Cortex of kidney (tissue), 1 donor: ENCODE measurements at places on chromosomes 4 and X.

- DNase-seq = no peak
Measured at GRCh38 chrX:14125462-14125861, 95.8 kb upstream of the GEMIN8 start.

- no peak for DNase-seq
Measured at GRCh38 chr4:93355411-93355810, 473.1 kb upstream of the ATOH1 start.

DNA sequence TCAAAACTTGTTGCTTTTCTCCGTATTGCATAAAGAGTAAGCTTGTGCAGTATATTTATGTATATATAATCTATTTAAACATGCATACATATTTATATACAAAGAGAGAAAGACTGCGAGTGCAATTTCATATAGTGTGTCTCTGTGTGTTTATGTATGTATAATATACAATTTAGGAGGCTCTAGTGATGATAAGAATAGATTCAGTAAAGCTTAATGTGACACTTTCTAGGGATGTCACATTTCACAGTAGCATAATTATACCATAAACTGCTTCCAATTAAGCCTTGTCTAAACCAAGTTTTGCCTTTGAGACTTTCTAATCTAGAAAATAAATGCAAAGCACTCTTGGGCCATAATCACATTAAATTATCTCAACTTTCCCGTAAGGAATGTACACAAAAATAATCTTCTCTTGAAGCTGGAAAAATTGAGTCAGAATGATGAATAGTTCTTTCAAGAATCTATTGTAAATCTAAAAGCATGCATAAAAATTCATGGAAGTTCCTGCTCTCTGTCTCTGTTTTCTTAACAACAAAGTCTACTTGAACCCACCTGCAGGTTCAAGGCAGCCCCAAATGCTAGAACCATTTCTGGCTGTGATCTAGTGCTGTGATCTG, 114.1 kb upstream of the NPY2R start:
- DNase-seq = no peak

DNA sequence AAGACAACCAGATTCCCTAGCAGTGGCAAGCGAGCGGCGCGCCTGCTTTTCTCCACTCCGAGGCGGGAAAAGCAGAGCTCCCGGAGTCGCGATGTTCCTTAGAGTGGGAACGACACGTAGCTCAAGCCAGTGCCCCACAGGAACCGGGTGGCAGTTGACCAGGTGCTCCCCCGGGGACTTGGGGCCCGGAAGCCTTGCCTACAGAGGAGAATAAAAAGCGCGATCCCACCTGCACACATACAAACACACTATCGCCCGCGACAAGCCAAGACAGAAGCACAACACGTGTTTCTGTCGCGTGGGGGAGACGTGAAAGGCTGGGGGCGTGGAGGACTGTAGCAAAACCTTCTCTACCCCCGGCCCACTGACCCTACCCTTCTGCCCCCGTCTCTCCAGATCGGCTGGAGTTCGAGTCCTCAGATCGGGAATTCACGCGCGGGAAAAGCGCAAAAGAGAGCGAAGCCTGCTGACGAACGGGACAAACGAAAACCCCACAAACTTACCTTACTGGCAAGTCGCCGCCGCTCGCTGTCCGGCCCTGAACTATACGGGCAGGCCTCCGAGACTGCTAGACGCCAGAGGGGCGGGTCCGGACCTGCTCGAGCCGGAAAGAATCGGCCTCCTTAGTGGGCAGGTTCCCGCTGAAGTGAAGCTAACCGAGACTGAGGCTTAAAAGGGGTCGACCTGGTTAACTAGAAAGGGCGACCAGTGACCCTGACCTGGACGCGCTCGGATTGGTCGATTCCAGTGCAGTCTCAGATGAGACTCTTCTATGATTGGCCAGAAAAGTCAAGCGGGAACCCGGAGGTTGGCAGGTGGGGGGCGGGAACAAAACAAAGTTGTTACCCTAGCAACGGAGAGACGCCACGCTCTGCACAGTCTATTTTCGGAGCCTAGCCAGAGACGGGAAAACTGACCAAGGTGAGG, at the start of the genes DNAAF6 and NUP62CL:
DNAAF6 (plus strand) TSS at position 842 of the 927 bp plus-strand sequence. CDS start 6,265 bp downstream, outside the sequence.
NUP62CL (minus strand) TSS at position 664 of the 927 bp plus-strand sequence. CDS start 31,287 bp downstream, outside the sequence.
- no peak for DNase-seq

DNA sequence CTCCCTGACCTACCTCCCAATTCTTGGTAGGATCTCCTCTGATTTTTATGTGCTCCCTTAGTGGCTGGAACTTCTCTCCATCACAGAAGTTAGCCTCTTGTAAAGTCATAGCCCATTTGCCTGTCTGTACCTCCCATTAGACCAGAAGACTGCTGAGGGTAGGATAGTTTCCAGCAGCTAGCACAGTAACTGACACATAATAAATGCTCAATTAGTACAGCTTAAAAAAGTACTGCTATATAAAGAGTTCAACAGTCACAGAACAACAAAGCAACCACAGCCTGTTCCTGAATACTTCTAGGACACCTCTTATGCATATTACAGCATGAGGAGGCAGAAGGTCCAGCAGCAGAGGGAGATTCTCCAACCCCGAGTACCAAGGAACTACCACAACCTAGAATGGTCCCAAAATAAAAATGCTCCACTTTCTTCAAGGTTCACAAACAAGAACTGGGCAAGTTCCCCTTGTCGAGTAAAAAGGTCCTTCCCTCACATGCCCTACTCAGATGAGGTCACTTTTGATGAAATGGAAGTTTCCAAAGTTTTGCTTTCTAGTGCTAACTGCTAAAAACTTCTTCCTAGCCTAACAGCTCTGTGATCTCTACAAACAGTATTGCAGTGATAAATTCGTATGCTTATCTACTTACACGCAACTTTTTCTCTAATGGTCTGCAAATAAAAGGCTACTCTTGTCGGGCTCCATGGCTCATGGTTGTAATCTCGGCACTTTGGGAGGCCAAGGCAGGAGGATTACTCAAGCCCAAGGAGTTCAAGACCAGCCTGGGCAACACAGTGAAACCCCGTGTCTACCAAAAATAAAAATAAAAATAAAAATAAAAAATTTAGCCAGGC, 12.8 kb downstream of the MECP2 start:
- no peak for DNase-seq

DNA sequence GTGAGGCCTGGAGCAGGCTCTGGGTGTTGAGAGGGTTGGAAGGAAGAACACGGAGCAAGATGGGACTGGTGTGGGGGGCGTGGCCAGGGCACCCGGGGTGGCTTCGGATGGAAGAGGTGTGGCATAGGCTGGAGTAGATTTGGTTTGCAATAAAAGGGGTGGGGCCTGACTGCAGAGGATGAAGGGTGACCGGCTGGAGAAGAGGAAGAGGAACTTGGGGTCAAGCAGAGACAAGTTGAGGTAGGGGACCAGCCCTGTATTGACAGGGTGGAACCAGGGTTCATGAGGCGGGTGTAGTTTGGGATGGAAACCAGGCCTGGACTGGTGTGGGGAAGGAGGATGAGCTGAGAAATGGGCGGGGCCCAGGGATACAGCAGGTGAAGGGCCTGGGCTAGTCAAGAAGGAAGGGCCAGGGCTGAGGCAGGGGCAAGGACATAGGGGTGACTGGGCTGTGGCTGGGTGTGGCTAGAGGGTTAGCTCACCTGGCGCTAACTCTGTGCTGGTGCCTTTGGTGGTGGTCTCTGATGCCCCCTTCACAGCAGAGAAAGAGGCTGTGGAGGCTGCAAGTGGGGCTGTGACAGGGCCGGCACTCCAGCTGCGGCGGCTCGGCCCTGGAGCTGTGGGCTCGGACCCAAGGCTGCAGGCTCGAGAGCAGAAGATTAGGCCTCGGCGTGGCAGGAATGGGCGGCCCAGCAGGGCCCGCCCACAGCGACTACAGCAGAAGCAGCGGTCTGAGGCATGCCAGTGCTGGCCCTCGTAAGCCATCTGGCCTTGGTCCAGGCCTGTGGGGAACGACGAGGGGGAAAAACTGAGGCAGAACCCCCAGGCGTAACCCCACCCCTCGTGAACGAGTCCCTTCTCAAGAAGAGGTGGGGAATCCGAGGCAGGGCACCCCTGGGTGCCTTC, 5.0 kb downstream of the PLP2 start:
- DNase-seq = no peak

- DNase-seq = no peak
Measured at GRCh38 chr4:58313444-58313843, 1203.3 kb upstream of the IGFBP7 start.

- no peak for DNase-seq
Measured at GRCh38 chr4:136007991-136008390, 1524.3 kb downstream of the PCDH18 start.

GRCh38 chr4:188220006-188220405, 80.8 kb downstream of the TRIML1 start:
- DNase-seq = no peak

DNA sequence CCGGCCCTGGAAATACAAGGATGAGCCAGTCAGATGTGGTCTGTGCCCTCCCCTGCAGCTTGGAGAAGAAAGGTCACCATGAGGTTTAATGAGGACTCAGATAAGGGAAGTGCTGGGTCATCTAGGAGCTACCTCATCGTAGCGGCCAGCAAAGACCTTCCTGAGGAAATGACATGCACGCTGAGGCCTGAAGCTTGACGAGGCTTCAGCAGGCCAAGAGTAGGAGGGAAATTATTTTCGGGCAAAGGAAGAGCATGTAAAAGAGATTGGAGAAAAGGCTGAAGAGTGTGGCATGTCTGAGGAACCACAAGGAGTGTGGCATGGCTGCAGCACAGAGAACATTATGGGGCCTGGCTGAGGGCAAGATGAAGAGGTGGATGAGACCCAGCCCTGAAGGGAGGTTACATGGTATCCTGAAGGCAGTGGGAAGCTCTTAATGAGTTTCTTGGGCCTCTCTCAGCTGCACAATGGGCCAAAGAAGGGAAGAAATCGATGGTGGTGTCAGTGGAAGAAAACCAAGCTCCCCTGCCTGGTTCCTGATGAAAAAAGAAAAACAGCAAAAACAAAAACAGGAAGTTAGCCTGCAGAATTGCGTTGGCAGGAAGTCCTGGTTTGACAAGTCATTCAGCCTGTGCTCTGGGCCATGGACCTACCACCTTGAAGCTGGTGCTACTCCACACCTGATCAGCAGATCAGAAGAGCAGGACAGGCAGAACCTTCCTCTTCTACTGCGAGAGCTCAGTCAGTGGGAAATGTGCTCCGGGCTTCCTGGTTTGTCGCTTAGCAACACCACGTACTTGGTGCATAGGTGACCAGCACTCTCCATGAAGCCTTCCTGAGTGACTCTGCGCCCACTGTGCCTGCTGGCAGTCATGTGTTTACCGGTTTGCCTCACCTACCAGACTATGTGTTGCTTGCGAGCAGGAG, 134.5 kb upstream of the KLF3 start:
- no peak for DNase-seq

DNA sequence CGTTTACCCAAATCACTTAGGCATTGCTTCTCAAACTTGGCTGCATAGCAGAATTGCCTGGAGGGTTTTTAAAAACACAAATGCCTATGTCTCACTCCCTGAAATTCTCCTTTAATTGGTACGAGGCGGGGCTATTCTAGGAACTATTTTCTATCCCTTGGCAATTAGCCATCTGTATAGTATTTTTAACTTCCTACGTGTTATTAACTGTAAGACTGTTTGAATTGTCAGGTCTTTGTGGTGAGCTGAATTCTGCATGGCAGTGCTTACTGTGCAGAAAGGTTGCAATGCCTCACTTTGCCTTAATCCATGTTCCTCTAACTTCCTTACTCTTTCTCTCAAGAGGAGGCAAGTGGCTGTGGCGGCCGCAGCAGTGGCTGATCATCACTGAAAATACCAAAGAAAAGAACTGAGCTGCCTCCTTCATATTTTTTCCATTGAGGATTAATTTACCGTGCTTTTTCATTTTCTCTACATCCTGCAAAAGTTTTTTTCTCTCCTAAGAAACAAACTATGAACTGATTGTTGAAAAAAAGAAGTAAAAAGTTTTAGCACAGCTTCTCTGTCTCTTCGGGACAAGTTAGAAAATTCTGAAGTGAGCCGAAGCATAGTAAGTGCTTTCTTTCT, at the start of gene SHROOM3:
SHROOM3 (plus strand) TSS at position 329 of the 627 bp plus-strand sequence. CDS start 824 bp downstream, outside the sequence.
- DNase-seq = no peak

DNA sequence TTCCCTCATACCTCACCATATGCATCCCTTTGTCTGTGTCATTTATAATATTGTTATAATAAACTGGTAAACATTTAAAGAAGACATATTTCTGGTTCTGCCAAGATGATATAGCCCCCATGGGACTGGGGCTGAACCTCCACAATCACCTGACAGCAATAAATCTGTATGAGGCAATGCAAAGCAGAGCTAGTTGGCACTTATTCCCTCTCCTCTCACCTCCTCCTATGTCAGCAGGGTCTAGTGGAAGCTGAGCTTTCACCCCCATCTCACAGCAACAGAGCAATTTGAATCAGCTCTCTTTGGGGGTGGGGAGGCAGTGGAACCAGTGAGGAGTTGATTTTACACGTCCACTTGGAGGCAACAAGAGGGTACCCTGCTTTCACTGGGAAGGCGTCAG, 206.9 kb downstream of the AR start:
- DNase-seq = no peak

GRCh38 chr4:1825326-1825725, 30.6 kb downstream of the LETM1 start:
- no peak for DNase-seq

DNA sequence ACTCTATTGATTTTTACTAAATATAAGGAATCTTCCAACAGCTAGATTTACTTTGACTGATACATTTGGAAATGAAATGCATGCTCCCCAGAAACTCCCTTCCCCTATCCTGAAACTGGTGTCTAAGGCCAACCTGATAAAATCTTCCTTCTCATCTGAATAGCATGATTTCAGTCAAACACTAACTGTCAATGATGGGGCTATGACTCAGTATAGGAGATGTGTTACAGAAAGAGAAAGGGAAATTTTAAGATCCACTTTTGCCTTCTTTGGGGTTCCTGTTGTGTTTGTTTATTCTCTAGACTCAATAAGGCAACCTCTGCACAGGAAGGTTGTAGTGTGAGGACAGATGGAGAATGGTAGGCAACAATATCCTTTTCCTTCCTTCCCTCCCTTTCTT, 160.7 kb downstream of the MOSPD2 start:
- no peak for DNase-seq

- DNase-seq = no peak
Measured at GRCh38 chrX:109393859-109394258, 88.0 kb downstream of the GUCY2F start.

DNA sequence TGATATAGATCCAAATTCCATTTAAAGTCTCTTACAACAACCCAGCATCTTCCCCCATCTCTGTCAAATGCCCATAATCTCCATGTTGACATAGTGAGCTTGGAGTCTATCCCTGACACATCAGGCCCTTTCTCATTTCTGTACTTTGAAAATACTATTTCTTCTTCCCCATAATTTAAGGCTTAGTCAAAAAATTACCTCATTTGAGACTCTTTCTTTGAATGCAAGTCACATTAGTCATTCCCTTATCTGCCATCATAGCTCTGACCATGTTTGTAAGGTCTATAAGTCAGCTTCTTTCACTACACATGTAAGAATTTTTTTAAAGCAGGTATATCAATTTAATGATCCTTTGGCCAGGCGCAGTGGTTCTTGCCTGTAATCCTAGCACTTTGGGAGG, 99.9 kb downstream of the DDX60 start:
- DNase-seq = no peak

- DNase-seq = no peak
Measured at GRCh38 chr4:158610790-158611189, 60.9 kb downstream of the C4orf46 start.

- no peak for DNase-seq
Measured at GRCh38 chr4:152009031-152009670, 248.3 kb upstream of the GATB start.
